NCI-H748 treated with DMSO at 0.1 percent for 48 hours (cell line): ENCODE measurements at places on chromosomes 1 and 21.

- DNase-seq: no peak
Measured at GRCh38 chr1:26259578-26259977, 20.3 kb upstream of the SH3BGRL3 start.

- DNase-seq: no peak
Measured at GRCh38 chr1:156703336-156703735, 2.0 kb downstream of the CRABP2 start.

DNA sequence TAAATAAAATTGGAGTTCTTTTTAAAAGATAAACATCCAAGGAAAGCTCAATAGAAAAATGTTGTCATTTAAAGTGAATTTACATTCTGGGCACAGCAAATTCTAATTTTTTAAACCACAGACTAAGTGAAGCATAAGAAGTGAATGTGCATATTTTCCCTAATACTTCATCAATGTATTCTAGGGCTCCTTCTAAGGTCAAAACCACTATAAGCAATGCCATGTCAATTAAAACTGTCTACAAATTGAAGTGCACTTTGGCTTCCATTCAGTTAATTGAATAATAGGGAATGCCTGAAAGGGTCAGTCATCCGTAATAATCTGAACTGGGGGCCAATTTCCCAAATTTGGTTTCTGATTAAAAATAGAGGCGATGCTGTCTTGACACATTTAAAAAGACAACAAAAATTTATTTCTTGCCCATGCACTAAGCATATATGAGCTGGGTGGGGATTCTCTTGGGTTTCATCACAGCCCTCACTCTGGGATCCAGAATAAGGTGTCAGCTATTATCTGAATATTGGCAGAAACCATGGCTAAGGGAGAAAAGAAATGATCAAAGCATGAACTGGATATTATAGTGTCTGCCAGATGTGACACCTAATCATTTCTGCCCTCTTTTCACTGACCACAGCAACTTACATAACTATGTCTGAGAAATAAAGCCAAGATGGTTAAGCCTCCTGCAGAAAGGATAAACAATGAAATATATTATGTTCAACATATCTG lies 660.6 kb upstream of the B3GALT2 start:
- no peak for DNase-seq

DNA sequence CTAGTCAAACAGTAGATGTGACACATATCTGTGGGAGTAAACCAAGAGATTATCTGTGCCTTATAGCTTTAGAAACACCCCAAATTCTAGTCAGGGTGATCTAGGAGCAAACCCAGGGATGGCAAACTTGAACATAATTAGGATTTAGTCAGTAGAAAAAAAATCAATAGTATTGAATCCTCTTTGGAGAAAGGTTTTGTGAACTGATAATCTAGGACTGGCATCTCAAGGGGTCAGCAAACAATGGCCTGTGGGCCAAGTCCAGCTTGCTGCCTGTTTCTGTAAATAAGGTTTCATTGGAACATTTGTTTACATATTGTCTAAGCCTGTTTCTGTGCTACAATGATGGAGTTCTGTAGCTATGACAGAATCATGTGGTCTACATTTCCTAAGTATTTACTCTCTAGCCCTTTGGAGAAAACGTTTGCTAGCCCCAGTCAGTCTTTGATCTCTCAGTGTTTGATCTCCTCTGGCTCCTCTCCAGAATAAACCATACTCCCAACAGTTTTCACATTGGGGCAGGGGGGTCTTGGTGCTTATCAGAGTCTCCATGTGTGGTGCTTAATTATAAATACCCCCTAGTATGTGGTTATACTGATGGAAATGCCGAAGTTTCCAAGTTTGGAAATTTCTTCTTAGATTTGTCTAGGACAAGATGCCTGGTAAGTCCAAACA lies 385.8 kb downstream of the NTNG1 start:
- no peak for DNase-seq

DNA sequence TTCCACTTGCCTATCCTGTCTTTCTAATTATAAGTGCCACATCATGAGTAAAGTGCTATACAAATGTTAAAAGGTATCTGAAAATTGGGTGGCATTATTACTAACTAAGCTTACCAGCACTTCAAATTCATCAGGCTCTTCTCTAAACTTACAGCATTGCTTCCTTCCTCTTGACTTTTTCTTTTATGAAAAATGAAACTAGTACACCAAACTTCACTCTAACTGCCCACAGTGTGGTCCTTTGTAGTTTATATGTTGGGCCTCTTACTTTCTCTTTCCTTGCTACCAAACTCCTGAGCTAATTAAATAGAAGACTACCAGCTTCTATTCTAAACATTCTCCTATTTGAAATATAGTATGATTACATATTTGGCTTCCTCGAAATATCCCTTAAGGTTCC lies 81.8 kb downstream of the NOTCH2 start:
- no peak for DNase-seq
